ENCODE measurements at places on chromosomes 3 and 15. TPM values are rescaled to one million over a fixed set of nuclear protein-coding genes. Genes with fewer than 3 reads are reported as not detected.

- H3K4me1 ChIP-seq = peaks cover 4% of the 10 kb centered on the region
- peak; percentile 58 for DNase-seq
- H3K4me3 ChIP-seq = no peak overlapping the region
- H3K27ac ChIP-seq = no peak overlapping the region
- peaks cover 27% of the 10 kb centered on the region for H3K36me3 ChIP-seq
These were observed 12.8 kb downstream of the VILL start for GRCh38 chr3:38003371-38003816.

DNA sequence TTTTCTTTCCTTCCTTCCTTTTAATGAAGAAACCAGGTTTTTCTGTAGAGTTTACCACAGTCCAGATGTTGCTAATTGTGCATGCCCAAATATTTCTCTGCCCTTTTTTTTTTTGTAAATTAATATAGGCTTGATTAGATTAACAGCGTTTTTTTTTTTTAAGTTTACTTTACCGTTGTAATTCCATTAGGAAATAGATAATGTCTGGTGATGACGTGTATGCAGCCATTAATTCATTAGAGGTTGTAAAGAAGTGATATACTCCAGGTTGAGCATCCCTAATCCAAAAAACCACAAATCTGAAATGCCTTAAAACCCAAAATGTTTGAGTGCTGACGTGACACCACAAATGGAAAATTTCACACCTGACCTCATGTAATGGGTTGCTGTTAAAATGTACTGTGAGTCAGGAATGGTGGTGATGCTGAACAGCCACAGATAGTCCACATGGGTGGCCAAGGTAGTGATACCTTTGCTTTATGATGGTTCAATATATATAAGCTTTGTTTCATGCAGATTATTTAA, 43.2 kb downstream of the KNL1 start:
- DNase-seq = no peak
- no peaks in the 10 kb centered on the region for H3K4me1 ChIP-seq
- no peaks in the 10 kb centered on the region for H3K27me3 ChIP-seq
- no peak overlapping the region for H3K27ac ChIP-seq

- no peaks in the 10 kb centered on the region for H3K4me1 ChIP-seq
- no peak overlapping the region for H3K4me3 ChIP-seq
- H3K27me3 ChIP-seq = no peaks in the 10 kb centered on the region
- H3K27ac ChIP-seq = no peak overlapping the region
- H3K36me3 ChIP-seq = peaks cover 5% of the 10 kb centered on the region
These were observed 25.9 kb downstream of the CCDC32 start for GRCh38 chr15:40538976-40539375.

The CFAP20DC gene
- total RNA-seq = 0.32 TPM

The PLCB2 gene
- total RNA-seq = 305 TPM

The CYP8B1 gene
- total RNA-seq = not detected

The SI gene
- total RNA-seq = not detected

The CYP11A1 gene
- not detected for total RNA-seq

Measured in CD4-positive, CD25-positive, alpha-beta regulatory T cell (primary cell).